NCI-H524 treated with DMSO at 0.1 percent for 48 hours (cell line): ENCODE measurements at places on chromosomes 3 and 15.

DNA sequence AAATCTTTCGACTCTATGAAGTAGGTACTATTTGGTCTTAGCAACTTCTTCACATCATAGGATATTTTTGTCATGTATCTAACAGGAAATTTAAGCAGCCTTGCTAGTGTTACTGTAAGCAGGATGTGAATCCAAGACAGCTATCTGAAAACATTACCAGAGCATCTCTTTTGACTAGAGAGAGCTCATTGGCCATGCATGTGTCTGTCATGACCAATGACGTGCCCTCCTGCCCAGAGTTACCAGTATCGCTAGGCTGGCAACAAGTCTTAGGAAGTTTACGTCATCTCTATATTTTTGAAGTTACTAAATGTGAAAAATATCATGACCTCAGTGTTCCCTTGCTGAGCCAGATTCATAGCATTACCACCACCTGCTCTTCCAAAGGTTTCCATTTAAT, 130.9 kb upstream of the TP63 start:
- no peak for DNase-seq

- DNase-seq, result no peak
These were observed 8.8 kb upstream of the FAM107A start for GRCh38 chr3:58585994-58586393.

- no peak for DNase-seq
These were observed 42.8 kb upstream of the UBE2E1 start for GRCh38 chr3:23762759-23763477.

- DNase-seq, result no peak
These were observed 33.8 kb upstream of the XIRP1 start for GRCh38 chr3:39226106-39226741.

GRCh38 chr3:50154840-50155490, at the start of gene SEMA3F:
Gene SEMA3F, plus strand, starts transcription at chr3:50155324. Its CDS starts 4,299 bp downstream, at chr3:50159623.
- no peak for DNase-seq

DNA sequence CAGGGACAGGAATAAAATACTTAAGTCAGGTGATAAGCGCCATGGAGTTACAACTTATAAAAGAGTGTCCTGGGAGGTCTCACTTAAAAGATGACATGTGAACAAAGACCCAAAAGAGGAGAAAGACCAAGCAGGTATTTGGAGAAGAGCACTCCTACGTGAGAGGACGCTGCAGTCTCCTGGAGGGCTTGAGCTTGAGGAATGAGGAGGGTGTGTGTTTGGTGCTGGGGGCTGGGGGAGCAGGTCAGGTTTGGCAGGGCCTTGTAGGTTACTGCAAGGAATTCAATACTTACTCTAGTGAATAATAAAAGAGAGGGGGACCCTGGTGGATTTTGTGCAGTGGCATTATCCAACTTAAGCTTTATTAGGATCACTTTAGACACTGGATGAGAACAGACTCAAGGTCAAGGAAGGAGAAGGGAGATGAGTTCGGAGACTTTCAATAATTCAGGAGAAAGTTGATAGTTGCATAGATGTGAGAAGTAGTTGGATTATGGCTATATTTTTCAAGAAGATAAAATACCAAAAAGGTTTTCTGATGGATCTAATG, 32.4 kb downstream of the TNIK start:
- no peak for DNase-seq

DNA sequence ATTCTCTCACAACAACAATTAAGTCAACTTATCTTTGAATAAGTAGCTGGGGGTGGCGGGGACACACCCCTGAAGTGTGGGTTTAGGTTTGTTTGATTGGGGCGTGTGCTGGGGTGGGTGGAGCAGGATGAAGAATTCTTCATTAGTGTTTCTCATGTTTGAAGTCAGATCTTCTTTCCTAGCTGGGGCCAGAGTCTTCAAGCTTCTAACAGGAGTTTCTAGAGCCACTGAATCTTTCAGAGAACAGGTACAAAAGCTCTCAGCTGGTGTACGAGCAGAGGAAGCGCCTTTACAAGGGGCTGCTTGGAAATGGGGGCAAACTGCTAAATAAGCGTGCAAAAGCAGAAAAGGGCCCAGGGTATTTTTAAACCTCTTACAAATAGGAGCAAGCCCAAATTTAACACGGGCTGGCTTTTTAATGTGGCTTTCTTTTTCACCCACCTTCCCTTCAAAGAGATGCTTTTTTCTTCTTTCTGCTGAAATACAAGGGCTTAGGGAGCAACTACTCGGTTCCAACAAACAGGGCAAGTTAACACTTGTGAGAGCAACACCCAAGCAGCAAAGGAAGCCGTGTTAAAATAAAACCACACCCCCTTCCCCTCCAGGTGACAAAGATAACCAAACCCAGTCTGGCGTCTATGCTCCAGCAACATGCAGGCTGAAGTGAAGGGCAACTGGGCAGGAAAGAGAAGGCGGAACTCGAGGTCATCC, 86.9 kb upstream of the RASGRP1 start:
- DNase-seq, result no peak

DNA sequence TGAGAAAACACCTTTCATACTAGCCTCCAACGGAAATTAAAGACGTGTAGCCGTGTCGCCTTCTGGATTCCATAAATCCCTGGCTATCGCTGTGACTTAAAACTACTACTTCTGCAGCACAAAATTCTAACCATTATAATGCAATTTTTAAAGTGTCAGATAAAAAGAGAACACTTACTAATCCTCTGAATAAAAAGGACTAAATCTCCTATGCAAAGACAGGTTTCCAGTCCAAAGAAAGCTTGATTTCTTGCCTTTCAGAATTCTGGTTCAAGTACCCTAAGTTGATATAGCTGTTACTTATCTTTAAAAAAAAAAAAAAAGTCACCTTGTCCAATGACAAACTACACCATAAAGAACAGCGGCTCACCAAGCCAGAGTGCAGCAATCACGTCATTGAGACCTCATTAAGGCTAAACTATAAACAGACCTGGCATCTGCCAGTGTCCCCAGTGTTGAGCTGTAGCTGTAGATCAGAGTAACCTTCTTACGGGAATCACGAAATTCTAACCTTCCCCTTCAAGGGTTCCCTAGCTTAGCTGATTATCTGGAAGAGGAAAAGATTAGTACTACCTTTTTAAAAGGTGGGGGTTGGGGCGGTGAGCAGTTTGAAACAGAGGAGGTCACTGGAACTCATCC, 2.2 kb downstream of the ABCC5 start:
- peak; percentile 98 for DNase-seq

DNA sequence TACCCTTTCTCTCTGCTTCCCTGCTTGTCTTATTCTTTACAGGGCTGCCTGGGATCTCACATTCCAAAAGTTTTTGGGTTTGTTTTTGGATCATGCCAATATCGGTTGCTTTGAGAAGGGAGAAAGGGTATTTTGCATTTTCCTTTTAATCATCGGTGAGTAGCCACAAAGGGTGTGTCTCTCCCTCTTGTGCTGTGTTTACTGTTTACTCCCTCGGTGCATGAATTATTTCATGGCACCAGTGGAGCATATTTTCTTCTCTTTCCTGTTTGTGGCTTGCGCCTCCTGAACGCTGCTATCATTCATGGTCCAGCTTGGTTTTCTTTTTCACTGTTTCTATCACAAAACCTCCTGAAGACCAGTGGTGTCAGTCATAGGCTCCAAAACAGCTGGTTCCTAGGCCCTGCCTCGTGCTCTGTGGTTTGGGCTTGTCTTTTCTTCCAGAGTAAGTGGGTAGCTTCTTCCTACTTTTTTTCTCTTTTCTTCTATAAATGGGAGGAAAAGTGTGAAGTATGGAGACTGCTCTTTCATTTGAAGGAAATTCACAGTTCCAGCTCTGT, 54.9 kb downstream of the IGF1R start:
- DNase-seq, result no peak

GRCh38 chr3:66980791-66981190, 17.3 kb upstream of the KBTBD8 start:
- DNase-seq, result no peak

- no peak for DNase-seq
These were observed 390.6 kb upstream of the SEMA6D start for GRCh38 chr15:47326410-47327333.

DNA sequence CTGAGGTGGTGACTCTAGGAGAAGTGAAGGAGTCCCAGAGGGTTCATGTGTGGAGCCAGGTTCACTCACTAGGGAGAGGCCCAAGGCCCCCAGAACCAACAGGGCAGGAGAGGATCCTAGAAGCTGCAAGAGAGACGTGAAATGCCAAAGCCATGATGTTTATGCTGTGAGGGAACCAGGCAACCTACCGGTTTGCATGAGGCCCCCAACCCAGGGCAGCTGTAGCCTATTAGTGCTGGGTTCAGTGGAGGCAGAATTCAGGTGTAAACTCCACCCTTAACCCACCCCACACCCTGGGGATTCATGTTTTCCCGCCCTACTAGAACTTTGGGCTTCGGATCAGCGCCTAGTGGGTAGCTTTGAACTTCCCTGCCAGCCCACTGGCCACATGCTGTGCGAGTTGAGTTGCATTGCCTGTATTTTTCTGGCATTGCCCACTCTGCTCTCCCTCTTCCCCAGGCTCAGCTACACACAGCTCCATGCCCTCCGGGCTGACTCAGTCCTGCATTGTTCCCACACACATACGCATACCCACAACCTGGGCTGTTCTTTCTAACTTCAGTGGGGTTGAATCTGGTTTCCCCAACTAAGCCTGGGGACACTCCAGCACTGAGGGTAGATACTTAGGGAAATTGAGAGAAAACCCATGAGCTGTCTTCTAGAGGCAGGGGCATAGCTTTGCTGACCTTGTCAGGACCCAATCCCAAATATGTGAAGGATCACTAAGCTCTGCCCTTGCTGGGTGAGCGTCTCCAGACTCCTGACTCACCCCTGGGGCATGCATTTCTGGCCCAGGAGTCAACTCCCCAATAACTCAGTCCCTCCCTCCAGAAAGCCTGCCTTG, 2.0 kb upstream of the ZBTB47 start:
- DNase-seq, result no peak

GRCh38 chr3:39146083-39146501, 7.3 kb downstream of the CSRNP1 start:
- no peak for DNase-seq

DNA sequence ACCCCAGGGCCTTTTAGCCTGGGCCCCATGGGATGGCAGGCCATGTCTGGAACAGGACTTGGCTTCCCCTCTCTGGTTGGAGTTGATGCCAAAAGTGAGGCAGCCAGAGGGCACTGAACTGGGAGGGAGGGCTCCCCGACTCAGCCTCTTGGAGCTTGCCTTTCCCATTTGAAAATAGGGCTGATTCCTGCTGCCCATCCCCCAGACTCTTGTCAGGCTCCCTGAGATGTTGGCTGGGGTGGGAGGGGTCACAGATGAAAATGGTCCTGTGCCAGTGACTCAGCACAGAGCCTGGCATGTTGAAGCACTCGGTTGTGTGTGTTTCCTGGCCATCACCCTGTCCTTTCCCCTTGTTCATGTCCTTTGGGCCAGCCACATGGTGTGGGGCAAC, 6.6 kb downstream of the PPCDC start:
- DNase-seq, result no peak

DNA sequence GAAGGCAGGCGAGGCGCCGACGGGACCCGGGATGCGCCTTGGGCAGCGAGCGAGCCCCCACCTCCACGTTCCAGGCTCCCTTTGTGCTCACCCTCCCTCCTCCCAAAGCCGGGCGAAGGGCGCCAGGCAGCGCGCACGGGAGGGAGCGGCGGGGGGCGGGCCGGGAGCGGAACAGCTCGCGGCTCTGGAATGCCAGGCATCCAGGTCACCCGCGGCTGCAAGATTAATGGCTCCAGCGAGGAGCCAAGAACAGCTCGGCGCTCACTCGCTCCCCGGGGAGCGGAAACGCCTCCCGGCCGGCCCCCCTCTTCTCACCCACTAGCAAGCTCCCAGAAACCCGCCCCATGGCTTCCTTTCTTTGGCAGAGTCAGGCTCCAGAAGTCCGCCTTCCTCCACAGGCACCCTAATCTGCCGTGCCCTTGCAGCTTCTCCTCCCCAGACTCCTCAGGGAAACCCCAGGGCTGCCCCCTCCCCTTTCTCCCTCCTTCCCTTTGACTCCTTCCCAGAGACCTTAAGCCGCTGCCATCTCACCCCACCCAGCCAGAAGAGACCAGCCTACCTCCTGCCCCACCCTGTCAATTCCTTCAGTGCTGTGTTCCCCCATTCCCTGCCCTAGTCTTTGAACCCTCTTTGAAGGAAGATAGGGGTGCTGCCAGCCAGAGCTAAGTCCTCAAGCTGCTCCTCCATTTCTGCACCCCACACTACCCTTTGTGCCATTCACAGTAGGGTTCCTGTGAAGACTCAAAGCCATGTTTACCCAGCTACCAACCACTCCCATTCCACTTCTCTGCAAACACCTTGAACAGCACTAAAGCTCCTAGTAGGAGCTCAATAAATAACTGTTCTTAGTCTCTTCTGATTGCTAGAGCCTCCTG, 9.9 kb downstream of the AMOTL2 start:
- no peak for DNase-seq

DNA sequence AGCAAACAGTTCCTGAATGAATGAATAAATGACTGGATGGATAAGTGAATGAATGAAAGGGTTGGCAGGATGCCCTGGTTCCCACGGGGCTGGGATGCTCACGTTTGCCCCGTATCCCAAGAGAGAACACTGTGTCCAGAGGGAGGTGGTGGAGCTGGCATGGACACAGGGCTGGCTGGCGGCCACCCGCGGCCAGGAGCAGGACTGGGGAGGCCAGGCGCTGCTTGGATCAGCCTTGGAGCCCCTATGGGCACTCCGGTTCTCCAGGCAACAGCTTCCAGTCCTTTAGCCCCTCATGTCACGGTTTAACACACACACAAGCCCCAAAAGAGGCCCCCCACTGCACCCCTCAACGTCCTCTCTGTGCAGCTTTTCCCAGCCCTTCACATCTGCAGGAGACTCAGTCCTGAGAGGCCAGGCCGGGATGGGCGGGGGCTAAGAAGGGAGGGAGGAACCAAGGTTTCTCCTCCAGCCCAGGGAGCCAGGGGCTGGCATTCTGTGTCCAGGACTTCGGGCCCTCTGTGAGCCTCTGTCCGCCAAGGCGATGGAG, 86.0 kb upstream of the ALDH1L1 start:
- no peak for DNase-seq

GRCh38 chr3:143450632-143451031, 331.1 kb downstream of the CHST2 start:
- DNase-seq, result no peak

DNA sequence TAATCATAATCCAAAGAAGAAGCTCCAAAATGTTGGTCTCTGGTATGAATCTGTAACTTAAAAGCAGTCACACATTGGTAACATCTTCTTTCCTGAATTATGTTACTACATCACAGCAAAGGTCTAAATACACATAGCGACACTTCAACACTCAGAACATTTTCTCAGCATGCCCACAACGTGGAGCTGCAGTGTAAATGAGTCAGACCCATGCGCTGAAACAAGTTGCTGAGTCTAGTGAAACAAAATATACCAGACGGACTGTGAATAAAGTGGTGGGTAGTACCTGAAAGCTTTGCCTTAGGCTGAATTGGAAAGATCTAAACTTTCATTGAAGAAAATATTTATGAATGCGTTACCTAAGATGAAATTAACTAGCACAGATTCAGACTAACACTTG, 33.2 kb upstream of the GOLGA8B start:
- DNase-seq, result no peak

- no peak for DNase-seq
These were observed 23.6 kb upstream of the SSUH2 start for GRCh38 chr3:8668216-8668615.

DNA sequence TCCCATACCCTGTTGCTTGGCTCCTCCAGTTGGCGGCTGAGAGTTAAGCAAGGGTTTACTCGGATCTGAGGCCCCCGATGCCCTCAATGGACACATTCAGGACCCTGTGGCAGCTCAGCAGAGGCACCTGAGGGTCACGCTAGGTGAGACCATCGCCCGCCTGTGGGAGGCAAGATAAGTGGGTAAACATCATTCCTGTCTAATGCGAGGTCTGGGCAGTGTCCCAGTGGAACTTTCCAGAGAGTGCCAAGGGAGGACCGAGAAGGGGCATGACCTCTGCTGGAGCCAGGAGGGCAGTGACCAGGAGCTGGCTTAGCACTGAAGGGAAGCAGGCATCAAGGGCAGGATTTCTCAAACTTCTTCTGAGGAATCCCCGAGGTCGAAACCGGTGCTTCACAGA, 65.4 kb upstream of the SEC61A1 start:
- DNase-seq, result no peak
